ENCODE measurements at places on chromosomes 7 and 10. TPM values are rescaled to one million over a fixed set of nuclear protein-coding genes. Genes with fewer than 3 reads are reported as not detected.

Gene GPRIN2
- not detected for polyA plus RNA-seq

GRCh38 chr10:30422981-30423654, 10.9 kb upstream of the MAP3K8 start:
- DNase-seq, result peak; percentile 84

GRCh38 chr10:114550756-114551635, 107.1 kb downstream of the ABLIM1 start:
- peak; percentile 46 for DNase-seq

Gene SYCE1
- 0.41 TPM for polyA plus RNA-seq

Gene NPC1L1
- 0.09 TPM for polyA plus RNA-seq

DNA sequence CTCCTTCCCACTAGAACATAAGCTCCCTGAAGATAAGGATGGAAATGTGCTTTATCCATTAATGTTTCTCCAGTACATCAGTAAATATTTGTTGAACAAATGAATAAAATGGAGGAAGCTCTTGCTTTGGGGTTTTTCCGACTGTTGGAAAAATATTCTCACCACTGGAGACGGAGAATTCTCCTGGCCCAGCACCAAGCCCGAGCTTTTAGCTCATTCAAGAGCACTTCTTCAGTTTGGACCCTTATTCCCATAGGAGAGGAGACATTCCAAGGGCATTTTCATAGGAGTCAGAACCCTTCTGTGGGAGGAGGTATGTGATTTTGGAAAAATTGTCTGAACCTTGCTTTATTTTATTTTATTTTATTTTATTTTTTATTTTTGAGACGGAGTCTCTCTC, 21.0 kb downstream of the SUFU start:
- DNase-seq, result no peak

DNA sequence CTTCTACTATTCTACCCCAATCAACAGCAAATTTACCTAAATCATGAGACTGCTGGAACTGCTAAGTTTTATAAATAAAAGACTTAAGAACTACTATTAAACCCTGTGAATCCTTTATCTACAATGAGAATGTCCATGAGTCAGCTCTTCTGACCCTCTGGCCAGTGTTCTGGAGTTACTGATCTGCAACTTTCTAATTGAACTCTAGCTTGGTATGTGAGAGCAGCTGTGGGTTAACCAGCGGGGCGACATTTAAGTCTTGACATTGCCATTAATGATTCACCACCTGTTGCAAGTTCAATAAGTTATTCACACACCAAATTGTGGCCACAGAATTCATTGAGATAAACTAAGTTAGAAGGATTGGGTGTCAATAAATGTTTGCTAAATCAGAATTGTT, 359.8 kb downstream of the PCDH15 start:
- peak; percentile 8 for DNase-seq

GRCh38 chr10:24652381-24652957, 71.2 kb downstream of the ARHGAP21 start:
- no peak for DNase-seq

DNA sequence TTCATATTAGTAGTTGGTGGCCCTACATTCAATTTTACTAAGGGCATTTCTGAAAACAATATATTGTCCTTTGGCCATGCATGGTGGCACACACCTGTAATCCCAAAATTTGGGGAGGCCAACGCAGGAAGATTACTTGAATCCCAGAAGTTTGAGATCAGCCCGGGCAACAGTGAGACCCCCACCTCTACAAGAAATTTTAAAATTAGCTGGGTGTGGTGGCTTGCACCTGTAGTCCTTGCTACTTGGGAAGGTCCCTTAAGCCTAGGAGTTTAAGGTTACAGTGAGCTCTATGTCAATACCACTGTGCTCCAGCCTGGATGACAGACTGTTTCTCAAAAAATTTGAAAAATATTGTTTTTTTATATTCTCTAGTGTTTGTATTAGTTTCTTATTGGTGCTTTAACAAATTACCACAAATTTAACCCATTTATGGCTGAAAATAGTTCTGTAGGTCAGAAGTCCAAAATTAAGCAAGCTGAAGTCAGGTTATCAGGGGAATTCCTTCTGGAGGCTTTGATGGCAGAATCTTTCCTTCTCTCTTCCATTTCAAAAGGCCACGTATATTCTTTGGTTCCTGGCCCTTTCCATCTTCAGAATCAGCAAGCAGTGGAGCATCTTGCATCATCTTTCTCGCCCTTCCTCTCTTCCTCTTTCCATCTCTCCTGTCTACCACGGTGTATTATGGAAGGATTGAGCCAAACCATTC, 12.4 kb downstream of the CBX3 start:
- no peak for DNase-seq

DNA sequence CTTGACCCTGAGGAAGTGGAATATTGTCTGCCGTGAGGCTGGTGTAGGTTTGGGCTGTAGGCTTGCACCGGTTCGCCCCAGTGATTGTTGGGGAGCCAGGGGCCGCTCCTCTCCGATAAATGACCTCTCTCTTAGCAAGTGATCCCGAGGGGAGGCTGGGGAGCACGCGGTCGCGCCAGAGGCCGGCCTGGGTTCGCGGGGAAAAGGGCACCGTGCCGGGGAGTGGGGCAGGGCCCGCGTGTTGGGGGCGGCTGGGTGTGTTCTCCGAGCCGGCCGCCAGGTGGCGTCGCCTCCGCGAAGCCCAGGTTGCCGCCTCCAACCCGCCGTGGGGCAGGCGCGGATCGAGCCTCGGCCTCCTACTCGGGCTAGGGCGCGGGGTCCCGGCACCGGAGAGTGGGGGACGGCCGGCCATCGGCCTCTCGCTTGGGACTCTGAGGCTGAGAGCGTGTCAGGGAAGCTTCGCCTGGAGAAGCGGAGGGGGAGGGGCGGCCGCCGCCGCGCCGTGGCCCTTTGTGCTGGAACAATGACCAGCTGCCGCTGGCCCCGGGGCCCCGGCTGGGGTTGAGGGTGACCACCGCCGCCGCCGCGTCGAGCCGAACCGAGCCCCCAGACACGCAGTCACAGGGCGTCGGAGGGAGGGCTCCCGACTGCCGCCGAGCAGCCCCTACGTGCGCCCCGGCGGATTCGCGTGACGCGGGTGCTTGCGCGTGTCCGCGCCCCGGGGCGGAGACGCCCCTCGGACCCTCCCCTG, 442 bp upstream of the LZTS2 start:
- DNase-seq, result peak; percentile 71

DNA sequence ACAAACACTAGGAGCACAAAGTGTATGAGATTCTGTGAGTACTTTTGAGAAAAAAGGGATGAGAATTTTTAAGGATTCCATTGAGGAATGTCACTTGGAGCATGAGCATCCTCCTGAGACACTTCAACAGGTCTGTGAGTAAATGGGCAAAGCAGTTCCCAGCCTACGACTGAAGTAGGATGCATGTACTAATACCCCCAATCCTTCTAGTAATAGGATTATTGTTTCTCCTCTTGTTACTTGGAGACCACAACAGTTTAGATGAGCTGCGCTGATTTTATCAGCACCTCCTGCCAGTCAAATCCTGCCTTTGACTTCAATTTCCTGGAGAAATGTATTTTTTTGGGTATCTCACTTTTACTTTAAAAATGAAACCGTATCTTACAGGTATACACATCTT, 820 bp downstream of the BBS9 start:
- no peak for DNase-seq

DNA sequence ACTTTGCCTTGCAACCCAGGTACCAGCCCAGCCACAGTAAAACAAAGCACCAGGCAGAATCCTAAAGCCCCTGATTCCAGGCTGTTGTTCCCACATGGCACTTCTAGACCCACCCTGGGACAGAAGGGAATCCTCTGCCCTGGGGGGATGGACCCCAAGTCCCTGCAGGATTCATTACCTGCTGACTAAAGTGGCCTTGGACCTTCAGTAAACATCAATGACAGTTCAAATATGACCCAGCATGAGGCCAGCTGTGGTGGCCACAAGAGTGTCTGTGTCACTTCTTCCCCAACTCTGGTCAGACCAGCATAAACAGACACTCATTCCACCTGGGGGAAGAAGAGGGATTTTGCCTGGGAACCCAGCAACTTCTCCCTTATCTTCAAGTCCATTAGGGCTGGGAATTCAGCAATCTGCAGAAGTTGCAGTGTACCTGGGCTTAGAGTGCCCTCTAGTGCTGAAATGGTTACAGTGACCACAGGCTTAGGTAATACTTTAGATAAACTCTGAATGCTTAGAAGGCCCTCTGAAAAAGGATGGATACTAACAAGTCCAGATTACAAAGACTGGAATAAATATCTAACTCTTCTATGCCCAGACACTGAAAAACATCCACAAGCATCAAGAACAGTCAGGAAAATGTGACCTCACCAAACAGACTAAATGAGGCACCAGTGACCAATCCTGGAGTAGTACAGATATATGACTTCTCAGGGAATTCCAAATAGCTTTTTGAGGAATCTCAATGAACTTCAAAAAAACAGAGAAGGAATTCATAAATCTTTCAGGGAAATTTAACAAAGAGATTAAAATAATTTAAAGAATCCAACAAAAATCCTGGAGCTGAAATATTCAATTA, 108.5 kb upstream of the TMEM168 start:
- DNase-seq, result peak; percentile 64

Gene MET
- 33.4 TPM for polyA plus RNA-seq

Gene RARRES2
- 67.0 TPM for polyA plus RNA-seq

DNA sequence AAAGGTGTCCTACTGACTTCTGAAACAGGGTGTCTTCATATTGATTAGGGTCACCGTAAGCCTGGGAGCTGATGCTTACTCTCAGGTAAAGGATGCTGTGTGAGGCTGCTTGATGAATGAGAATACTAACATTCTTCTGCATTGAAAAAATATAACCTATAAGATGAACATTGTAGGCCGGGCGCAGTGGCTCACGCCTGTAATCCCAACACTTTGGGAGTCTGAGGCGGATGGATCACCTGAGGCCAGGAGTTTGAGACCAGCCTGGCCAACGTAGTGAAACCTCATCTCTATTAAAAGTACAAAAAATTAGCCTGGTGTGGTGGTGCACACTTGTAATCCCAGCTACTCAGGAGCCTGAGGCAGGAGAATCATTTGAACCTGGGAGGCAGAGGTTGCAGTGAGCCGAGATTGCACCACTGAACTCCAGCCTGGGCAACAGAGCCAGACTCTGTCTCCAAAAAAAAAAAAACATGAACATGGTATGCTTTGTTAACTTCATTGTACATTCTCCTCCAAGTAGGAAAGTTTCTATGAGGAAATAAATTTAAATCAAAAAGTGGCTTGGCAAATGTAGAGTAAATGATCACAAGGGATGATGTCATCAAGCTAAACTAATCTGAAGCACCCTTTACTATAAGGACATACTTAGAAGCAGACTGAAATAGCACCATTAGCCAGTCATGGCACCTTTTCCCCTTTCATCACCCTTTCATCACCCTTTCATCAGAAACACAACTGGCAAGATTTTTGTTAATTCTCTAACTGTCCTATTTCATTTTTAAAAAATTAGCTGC, 1.5 kb upstream of the BRAF start:
- DNase-seq, result no peak

DNA sequence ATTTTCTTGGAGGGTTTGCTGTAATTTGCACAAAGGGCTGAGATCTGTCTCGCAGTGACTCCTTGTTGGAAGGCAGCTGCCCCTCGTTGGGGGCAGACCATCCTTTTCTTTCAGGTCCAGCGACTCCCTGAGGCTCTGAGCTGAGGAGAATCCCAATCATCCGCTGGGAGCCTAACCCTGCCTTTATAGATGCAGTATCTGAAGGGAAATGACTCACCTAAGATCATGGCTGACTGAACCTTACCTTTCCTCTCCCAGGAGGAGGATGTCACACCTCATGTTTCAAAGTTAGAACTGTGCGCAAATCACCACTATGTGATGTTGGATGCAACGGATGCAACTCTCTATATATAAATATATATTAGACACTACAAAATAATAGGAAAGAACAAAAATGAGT, 36.4 kb upstream of the MXI1 start:
- no peak for DNase-seq

Gene GOT1
- polyA plus RNA-seq, result 20.8 TPM

- DNase-seq, result no peak
Observed at GRCh38 chr10:49834201-49834600, 72.1 kb upstream of the OGDHL start.

- DNase-seq, result peak; percentile 14
Observed at GRCh38 chr10:113648478-113648877, 15.4 kb downstream of the NRAP start.

DNA sequence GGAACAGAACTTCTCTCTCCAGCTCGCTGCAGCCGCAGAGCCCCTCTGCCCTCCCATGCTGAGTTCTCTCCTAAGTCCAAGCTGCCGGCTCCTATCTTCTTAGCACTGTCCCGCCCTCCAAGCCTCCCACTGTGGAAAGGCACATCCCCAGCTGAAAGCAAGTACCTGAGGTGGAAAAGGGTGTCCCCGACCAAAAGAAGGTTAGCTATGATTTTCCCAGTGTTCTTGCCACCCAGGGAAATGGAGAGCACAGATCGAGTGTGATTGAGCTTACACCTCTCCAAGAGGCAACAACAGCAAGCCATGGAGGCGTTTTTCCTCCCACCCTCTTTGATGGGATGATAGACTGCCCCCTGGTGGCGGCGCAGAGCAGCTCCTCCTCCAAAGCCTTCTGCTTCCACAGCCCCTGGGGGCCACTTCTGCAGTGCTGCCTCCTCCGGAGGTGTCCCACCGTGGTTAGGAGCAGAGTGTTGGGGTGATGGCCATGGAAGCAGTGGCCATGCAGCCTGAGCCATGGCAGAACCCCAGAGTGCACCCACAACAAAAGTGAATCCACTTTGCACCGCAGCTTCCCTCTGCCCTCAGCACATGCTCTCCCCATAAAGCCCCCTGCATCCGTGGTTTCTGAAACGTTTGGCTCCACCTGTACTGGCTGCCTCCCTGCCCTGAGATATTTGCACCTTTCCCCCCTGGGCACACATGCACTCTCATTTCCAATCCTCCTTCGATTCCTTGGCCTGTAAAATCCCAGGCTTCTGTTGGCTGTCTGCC, 143.1 kb upstream of the STK17A start:
- peak; percentile 46 for DNase-seq
